ENCODE measurements at places on chromosomes 4 and X.

GRCh38 chr4:169159624-169160171, 111.1 kb downstream of the SH3RF1 start:
- DNase-seq, result peak; percentile 73

DNA sequence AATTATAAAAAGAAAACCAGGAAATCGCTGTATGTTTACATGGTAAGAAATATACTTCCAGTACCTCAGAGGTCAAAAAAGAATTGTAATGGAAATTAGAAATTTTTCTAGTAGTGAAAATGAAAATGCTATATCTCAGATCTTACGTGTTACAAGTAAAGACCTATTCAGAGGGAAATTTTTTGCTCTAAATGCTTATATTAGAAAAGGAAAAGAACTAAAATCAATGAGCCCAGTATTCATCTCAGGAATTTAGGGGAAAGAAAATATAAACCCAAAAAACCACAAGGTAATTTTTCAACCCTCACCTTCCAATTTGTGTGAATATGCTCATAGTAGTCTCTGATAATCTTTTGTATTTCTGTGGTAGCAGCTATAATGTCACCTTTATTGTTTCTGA, 145.6 kb downstream of the RAP1GDS1 start:
- no peak for DNase-seq

- DNase-seq, result no peak
Observed at GRCh38 chr4:70531981-70532380, 13.6 kb downstream of the AMTN start.

- no peak for DNase-seq
Observed at GRCh38 chrX:25663701-25664100, 474.4 kb upstream of the MAGEB18 start.

GRCh38 chrX:139929876-139930275, 3.0 kb downstream of the ATP11C start:
- no peak for DNase-seq

DNA sequence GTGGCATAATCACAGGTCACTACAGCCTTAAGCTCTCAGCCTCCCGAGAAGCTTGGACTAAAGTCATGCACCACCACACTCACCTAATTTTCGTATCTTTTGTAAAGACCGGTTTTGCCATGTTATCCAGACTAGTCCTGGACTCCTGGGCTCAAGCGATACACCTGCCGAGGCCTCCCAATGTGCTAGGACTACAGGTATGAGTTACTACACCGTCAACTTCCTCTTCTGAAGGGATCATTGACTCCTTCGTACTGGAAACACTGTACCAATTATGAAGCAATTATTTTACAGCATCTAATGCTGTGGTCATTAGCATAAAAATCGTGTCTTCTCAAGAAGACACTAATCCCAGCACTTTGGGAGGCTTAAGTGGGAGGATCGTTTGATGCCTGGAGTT, 35.2 kb downstream of the PDS5A start:
- no peak for DNase-seq

GRCh38 chr4:106495476-106495875, 126.9 kb upstream of the GIMD1 start:
- DNase-seq, result no peak

DNA sequence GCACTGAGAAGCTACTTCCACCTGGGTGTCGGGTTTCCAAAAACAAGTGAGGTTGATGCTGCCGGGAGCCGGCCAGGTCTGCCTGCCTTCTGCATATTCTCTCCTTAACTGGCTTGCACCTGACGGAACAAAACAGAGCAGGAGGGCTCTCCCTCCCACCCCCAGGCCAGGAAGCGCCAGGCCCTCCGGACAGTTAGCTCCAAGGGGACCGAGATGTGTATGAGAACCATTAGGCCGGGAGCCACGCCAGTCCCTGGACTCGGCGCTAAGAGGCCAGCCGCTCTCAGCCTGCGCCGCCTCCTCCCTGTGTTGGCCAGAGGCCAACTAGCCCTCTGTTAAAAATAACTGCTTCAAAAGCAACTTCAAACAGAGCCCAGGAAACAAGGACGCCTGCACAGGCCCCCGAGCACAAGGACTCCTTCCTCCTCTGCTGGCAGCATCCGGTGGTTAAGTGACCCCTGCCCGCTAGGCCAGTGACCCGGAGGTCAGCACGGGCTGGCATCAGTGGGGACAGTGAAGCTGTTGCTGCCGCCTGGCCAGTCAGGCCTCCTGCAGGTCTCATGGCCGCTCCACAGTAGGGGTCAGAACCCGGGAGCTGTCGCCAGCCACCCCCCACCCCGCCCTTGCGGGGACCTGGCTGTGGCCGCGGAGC, 107.9 kb downstream of the ABLIM2 start:
- no peak for DNase-seq

GRCh38 chrX:100264200-100264599, 145.9 kb downstream of the PCDH19 start:
- DNase-seq, result no peak

DNA sequence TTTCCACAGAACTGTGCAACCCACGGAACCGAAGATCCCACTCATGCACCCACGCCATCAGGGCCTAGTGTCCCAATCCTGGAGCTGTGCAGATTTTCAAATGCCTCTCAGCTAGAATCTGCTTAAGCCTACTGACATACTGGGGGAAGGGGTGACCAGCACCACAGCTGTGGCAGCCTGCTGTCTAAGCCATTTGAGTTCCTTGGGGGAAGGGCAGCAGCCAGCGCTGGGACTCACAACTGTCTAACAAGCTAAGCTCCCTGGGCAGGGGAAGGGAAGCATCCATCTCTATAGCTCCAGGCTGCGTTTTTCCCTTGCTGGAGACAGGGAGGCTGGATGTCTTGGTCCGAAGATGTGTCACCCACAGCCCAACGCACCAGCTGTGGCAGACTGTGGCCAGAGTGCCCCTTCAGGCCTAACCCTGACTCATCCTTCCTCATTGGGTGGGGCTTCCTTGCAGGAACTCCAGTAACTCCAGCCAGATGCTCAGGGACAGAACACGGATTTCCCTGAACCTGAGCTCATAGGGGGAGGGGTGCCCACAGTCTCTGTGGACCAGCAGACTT, 194.8 kb downstream of the CHRDL1 start:
- peak; percentile 5 for DNase-seq

DNA sequence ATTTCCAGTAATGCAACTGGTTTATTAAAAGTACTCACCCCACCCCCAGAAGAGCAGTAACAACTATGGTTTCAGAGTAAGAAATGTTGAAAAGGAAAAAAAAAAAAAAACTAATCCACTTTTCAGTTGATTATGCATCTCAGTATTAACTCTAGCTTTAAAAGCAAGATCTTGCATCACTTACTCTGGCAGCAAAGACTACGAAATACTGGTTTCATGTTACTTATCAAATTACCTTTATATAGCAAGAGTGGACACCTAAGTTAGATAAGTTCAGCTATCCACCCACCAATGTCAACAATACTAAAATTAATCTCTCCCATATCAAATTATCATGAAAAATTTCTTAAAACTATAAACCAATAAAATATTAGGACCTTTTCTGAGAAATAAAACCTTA, 105.0 kb downstream of the ABCB7 start:
- no peak for DNase-seq

- DNase-seq, result no peak
Observed at GRCh38 chrX:43000121-43000520, 222.2 kb upstream of the PPP1R2C start.

DNA sequence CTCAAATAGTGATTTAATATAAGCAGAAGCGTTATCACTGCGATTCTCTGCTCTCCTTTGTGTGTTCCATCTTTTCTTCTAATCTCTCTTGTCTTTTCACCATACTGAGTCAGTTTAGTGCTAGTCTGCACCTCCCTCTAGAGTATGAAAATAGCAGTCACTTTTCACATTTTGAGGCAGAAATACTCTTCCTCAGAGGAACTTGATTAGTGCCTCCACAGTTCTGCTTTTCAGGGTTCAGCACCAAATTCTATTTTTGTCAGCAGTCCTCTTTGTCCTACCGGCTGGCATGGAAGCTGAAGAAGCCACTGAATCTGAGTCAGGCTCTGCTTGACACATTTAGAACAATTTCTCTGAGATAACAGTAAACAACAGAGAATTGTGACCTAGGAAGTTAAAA, 49.7 kb upstream of the ANKRD17 start:
- DNase-seq, result peak; percentile 11

- DNase-seq, result no peak
Observed at GRCh38 chrX:13826770-13827169, 9.9 kb upstream of the GPM6B start.

DNA sequence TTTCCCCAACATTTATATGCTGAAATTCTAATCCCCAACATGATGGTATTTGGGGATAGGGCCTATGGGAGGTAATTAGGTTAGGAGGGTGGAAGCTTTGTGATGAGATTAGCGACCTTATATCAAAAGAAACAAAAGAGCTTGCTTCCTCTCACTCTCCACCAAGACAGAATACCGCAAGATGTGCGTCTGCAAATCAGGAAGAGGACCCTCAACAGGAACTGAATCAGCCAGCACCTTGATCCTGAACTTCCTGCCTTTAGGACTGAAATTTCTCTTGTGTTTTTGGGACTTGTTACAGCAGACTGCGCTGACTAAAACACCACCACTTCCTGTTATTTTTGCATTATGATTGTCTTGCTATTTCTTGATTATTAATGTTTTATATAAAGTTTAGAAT, 1889.4 kb downstream of the C4orf33 start:
- no peak for DNase-seq

All from A172 (cell line).